NCI-H1105 (cell line): ENCODE measurements at places on chromosomes 1 and 21.

DNA sequence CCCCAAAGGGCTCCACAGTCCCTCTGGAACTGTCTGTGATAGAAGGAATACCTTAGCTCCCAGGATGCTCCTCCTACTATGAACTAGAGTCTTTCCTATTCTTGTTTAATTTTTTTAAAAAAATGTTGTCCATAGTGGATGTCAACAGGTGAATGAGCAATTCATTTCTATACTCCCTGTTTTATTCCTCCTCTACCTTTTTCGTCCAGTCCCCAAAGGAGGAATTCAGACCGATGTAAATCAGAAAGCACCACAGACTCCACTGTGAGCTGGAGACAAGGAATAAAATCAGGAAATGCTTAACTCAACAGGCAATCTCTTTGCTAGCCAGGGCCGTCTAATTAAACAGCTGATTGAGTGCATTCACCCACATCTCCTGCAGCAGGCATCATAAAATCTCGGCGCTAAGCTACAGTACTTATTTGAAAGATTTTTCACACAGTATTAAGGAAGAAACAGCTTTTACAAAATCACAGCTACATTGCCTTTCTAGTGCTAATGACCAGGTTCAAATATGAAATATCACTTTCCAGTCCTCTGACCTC, 381.6 kb downstream of the SIPA1L2 start:
- no peak for DNase-seq

GRCh38 chr1:172203135-172203823, 217.2 kb upstream of the C1orf105 start:
- DNase-seq = no peak

GRCh38 chr1:219801156-219801820, 127.1 kb downstream of the SLC30A10 start:
- no peak for DNase-seq

- no peak for DNase-seq
These were observed 4.3 kb downstream of the SERTAD4 start for GRCh38 chr1:210236840-210237409.

- no peak for DNase-seq
These were observed 461.5 kb upstream of the PROX1 start for GRCh38 chr1:213526306-213526705.

GRCh38 chr1:165352442-165353293, 3.8 kb downstream of the LMX1A start:
- no peak for DNase-seq

- DNase-seq = peak; percentile 84
These were observed 13.2 kb downstream of the PPP1R15B start for GRCh38 chr1:204398197-204399125.

GRCh38 chr1:43803646-43804045, 96.3 kb downstream of the ST3GAL3 start:
- no peak for DNase-seq
